GM04503 (cell line): ENCODE measurements at places on chromosomes 6 and 20.

DNA sequence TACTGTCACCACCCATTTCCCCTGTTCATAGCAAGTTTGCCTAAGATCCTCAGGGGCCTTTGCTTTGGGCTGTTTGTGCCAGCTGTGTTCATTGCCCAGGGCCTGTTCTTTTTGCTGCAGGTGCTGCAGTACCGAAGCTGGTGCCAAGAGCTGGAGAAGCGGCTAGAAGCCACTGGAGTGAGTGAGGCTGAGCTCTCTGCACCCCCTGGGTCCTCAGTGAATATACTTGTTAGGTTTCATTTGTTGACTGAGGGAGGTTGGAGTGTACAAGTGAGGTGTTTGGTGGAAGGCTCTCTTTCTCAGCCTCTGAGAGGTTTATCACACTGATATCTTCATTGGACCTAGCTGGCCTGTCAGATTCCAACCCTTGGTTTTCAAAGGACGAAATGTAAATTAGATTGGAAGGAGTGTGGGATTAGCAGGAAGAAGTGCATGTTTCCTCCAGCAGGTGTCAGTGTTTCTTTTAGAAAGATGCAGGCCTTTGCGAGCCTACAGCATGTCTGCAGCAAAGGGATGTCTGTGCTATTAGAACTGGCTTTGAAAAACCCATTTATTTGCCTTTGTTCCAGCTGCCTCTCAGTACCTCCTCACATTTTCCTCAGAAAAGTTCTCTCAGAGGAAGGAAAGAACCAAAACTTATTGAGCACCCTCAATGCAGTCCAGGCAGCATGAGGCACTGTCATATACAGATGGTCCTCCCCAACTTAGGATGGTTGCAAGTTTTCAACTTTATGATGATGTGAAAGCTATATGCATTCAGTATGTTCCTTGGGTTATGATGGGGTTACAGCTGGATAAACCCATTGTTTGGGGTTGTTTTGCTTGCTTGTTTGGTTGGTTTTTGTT lies 8.3 kb downstream of the CEP250 start:
- DNase-seq, result peak; percentile 8

DNA sequence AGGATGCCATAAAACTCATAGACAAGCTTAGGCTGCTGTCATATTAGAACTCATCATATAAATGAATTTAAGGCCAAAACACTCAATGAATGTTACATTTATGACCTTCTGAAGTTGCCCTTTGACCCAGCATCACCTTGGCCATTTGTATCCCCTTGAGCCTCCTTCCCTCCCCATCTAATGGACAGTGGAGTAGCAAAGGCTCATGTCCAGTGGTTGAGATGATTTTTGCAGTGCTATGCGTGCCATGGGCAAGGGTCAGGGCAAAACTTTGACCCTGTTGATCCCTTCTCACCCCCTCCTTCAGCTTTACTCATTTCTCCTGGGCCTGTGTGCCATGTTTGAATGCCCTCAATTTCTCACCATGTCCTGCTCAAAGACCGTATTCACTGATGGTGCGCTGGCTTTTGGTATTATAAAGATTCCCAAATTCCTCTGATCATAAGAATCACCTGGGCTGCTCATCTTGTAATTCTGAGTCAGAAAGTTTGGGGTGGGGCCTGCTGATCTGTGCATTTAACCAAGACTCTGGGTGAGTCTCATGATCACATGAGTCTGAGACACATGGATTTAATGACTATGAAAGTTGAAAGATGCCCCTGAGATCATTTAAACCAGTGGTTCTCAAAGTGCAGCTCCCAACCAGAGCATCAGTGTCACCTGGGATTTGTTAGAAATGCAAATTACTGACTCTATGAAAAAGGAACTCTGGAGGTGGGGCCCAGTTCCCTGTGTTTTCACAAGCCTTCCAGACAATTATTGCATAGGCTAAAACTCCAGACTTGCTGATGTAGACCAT lies 57.5 kb upstream of the IL20RA start:
- no peak for DNase-seq

- peak; percentile 88 for DNase-seq
Observed at GRCh38 chr6:22880686-22881433, 311.5 kb downstream of the HDGFL1 start.

GRCh38 chr20:16167423-16168130 lies 405.7 kb downstream of the KIF16B start:
- DNase-seq, result no peak

GRCh38 chr20:63317061-63317460 lies 24.1 kb downstream of the COL20A1 start:
- no peak for DNase-seq

GRCh38 chr6:169789146-169789943 lies 37.9 kb downstream of the ERMARD start:
- no peak for DNase-seq

DNA sequence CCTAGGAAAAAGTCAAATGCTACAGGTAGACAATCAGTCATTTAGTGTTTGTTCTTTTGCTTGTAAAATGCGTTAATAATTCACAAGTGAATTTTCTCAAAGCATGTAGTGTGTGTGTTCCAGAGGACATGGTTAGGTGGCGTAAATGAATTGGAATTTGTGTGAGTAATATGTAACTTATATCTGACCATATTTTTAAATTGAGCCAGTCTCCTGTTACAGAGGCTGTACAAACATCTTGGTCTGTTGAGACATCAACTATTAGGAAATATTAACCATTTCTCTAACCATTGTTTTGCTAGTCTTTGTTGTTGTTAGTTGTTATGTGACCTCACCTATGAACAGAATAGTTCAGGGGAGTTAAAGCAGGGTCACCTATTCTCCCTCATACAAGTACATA lies 22.7 kb downstream of the MCM8 start:
- no peak for DNase-seq

DNA sequence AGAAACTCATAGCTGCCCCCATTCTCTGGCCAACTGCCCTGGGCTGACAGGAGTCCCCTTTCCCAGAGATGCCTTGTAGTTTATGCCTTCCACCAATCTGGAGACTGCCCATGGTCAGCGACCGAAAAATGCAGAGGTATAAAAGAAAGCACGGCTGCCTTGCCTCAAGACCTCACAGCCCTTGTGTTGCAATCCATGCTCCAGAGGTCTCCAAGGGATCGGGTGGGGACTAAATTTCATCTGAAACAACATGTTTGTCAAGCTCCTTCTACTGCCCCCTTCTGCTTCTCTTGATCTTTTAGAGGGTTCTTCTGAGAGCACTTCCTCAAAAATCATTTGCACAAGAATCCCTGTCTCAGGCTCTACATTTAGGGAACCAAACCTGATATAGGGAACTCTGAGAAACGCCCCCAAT lies 128.8 kb downstream of the PLCB1 start:
- no peak for DNase-seq

- DNase-seq, result no peak
Observed at GRCh38 chr6:153485072-153485471, 354.0 kb upstream of the RGS17 start.

GRCh38 chr6:159720708-159721107 lies 6.6 kb upstream of the WTAP start:
- no peak for DNase-seq

GRCh38 chr20:33833333-33833732 lies 22.2 kb downstream of the CHMP4B start:
- no peak for DNase-seq

DNA sequence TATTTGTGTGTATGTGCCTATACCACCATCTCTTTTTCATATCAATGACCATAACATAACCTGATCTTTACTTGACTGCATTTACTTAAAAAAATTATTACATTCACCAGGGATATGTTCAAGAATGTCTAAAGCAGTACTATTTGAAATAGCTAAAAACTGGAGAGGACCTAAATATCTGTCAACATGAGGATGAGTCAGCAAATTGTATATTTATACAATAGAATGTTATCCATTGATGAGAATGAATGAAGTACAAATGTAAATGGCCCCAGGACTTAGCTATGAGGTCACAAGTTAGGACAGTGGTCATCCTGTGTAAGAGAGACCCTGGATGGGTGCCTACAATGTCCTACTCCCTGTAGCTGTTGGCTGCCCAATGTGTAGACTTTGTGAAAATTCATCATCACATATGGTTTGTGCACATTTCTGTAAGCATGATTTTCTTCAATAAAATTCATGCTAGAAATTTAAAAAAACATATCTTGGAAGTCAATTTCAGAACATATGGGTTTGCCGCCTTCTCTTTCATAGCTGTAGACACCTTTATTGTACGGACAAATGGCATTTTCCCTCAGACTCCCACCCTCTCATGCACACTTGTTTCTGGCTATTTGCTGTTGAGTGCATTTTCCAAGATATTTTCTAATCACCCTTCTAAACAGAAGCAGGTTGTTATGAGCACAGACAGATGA lies 202.4 kb downstream of the CDH26 start:
- DNase-seq, result no peak

- no peak for DNase-seq
Observed at GRCh38 chr6:71482742-71483141, 194.1 kb downstream of the OGFRL1 start.

DNA sequence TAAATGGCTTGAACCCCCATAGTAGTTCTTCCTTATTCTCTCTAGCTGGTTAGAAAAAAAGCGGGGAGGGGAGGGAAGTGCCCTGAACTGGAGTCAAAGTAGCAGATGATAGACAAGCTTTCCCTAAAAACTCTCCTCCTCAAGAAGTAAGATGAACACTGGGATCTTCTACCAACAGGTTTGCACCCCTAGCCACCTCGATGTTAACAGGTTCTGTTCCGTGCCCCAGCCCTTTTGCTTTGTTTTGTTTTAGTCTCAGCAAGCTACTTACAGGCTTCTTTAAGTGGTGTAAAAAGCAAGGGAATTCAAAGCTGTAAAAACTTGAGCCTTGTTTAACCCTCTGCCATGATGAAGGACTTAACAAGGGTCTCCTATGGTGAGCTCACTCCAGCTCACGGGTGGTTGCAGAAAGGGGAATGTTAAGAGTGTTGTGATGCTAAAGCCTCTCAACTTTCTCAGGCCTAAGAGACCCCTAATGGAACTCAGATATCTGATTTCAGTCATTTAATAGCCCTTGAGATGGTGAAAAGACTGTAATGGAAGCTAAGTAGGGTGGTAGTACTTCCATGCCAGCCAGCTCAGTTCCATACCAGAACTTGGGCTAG lies 106.0 kb downstream of the FOXO3 start:
- no peak for DNase-seq

- no peak for DNase-seq
Observed at GRCh38 chr6:55705451-55706440, 126.8 kb upstream of the HMGCLL1 start.

DNA sequence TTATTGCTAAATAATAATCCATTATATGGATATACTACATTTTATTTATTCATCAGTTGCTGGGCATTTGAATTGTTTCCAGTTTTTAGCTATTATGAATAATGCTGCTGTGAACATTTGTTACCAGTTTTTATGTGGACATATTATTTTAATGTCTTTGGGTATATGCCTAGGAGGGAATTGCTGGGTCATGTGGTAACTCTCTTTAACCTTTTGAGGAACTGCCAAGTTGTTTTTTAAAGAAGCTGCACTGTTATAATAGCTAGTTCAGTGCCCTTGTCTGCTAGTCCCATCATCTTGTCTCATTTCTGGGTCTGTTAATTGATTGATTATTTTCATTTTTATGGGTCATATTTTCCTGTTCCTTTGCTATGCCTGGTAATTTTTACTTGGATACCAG lies 56.3 kb downstream of the FOXO3 start:
- no peak for DNase-seq

GRCh38 chr20:59163631-59164530 lies at the start of gene ZNF831:
ZNF831 (plus strand) TSS chr20:59163821; CDS start chr20:59191020, 27,199 bp downstream.
- no peak for DNase-seq

- DNase-seq, result no peak
Observed at GRCh38 chr6:39083231-39083634, 31.8 kb downstream of the SAYSD1 start.

- no peak for DNase-seq
Observed at GRCh38 chr6:56345376-56345995, 98.1 kb upstream of the COL21A1 start.

GRCh38 chr20:53795170-53795569 lies 201.5 kb upstream of the ZNF217 start:
- DNase-seq, result no peak

DNA sequence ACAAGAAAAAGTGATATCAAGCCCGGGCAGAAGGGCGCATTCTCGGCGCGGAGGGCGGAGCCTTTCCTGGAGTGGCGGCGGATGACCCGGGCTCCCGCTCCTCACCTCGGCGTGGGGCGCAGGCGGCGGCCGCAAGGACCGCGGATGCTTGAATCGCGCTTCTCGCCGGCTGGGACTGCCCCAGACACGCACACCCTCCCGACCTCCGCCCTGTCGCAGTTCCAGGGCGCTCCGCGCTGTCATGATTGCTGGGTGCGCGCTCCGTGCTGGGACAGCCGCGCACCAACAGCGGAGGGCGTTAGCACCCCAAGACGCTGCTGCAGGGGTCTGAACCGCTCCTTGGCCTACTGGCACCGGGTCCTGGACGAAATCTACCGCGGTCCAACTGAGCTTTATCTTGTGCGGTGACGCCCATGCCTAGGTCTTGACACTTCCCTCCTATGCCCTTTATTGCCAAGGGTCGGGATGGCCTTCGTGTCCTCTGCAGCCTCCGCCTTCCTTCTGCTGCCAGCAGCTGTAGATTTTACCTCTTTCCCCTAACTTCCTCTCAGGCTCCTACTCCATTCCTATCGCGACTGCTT lies 43.3 kb downstream of the IRAK1BP1 start:
- no peak for DNase-seq

DNA sequence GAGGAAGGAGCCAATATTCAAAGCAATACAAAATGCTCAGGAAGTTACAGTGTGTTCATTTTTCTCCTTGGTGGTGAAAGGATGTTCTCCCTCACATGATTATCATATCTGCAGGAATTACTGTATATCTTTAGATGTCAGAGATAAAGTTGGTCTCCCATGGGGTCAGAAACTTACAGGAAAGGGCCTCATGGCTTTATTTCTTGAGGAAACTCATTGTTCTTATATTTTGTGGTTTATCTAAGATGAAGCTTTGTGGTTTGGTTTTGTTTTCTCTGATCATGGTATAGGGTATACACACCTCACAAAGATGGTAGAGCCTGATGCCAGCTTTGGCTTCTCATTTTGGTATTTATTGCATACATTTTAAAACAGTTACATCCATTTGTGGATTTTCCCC lies 100.5 kb upstream of the STXBP5 start:
- no peak for DNase-seq

- no peak for DNase-seq
Observed at GRCh38 chr20:64107736-64108457, 532 bp upstream of the NPBWR2 start.

GRCh38 chr6:5174244-5174643 lies 86.5 kb downstream of the LYRM4 start:
- DNase-seq, result no peak

DNA sequence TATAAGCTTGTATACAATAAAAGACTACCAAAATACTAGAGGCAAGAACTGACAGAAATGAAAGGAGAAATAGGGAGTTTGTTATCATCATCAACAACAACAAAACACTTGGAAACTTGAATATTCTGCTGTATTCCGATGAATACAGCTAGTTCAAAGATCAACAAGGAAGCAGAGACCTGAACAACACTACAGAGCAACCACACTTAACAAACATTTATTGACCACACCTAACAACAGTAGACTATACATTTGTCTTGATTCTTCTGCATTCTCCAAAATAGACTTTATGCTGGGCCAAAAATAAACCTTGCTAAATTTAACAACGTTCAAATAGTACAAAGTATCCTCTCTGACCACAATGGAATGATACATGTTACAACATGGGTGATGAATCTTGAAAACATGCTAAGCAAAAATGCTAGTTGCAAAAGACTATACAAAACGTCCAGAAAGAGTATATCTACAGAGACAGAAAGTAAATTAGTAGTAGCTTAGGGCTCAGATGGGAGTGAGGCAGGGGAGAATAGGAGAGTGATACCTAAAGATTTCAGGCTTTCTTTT lies 39.1 kb upstream of the PAK5 start:
- DNase-seq, result no peak
